ENCODE measurements at places on chromosomes 4 and X.

- H3K27ac ChIP-seq = 0 out of 2 replicates have a peak overlapping the region, but pooled peaks have one; percentile 11
- peak; percentile 12 for DNase-seq
- H3K4me3 ChIP-seq = no peak overlapping the region
- H3K4me1 ChIP-seq = peaks cover 27% of the 10 kb centered on the region
These were observed 8.5 kb downstream of the TMEM184C start for GRCh38 chr4:147625733-147626132.

DNA sequence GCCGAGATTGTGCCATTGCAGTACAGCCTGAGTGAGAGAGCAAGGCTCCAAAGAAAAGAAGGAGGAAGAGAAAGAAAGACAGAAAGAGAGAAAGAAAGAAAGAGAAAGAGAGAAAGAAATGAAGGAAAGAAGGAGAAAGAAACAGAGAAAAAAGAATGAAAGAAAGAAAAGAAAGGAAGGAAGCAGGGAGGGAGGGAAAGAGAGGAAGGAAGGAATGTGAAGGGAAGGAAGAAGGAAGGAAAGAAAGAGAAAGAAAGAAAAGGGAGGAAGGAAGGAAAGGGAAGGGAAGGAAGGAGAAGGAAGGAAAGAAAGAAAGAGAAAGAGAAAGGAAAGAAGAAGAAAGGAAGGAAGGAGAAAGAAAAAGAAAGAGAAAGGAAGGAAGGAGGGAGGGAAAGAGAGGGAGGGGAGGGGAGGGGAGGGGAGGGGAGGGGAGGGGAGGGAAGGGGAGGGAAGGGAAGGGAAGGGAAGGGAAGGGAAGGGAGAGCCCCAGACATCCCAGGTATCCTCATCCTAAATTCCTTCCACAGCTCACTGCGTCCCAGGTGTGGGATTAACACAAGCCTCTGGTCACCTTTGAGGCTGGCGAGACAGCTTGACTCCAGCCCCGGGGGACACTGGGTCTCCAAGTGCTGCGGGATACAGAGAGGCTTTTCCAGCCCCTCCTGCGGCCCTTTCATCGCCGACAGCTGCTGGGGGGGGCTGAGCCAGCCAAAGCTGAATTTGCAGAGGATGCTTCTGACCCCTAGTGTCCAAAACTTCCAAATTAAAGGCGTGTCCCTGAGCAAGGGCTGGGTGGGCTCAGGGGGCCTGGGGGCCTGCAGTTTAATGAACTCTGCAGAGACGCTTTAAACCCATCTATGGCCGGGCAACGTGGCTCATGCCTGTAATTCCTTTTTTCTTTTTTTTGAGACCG is 24.2 kb upstream of the CSF2RA start:
- peaks cover 13% of the 10 kb centered on the region for H3K4me1 ChIP-seq
- H3K27ac ChIP-seq = peak overlapping the region; percentile 42
- H3K27me3 ChIP-seq = no peaks in the 10 kb centered on the region
- no peaks in the 10 kb centered on the region for H3K36me3 ChIP-seq

GRCh38 chr4:7330031-7330596 is 104.6 kb downstream of the PSAPL1 start:
- H3K4me3 ChIP-seq = no peak overlapping the region
- no peaks in the 10 kb centered on the region for H3K36me3 ChIP-seq
- DNase-seq = peak; percentile 38
- H3K4me1 ChIP-seq = no peaks in the 10 kb centered on the region
- no peaks in the 10 kb centered on the region for H3K27me3 ChIP-seq

DNA sequence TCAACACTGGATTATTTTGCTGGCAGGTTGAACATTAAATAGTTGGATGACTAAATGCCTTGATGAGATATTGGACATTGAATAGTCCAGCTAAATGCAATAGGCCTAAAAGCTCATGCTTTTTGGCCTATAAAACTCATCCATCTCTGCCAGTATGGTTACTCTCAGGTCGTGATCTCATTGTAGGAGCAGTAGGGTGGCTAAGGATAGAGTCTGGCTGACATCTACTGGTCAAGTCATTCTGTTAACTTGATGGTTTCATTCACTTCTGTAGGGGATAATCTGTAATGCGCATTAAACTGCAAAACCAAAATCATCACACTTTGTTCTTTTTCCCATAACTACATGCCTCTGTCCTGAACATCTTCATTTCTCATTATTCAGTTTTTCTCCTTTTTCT is 227.0 kb downstream of the DKK2 start:
- no peaks in the 10 kb centered on the region for H3K4me1 ChIP-seq
- H3K27me3 ChIP-seq = no peaks in the 10 kb centered on the region
- H3K4me3 ChIP-seq = no peak overlapping the region
- H3K36me3 ChIP-seq = no peaks in the 10 kb centered on the region

GRCh38 chr4:93467484-93468155 is 360.9 kb upstream of the ATOH1 start:
- H3K27ac ChIP-seq = no peak overlapping the region
- no peaks in the 10 kb centered on the region for H3K36me3 ChIP-seq
- no peak for DNase-seq
- no peaks in the 10 kb centered on the region for H3K27me3 ChIP-seq
- no peaks in the 10 kb centered on the region for H3K4me1 ChIP-seq
- no peak overlapping the region for H3K4me3 ChIP-seq
